ENCODE measurements at places on chromosomes 16 and 17.
A peak's percentile ranks its signal among the peaks of the same experiment; 100 is the strongest.

- DNase-seq = no peak
These were observed 336.2 kb downstream of the XYLT1 start for GRCh38 chr16:17134586-17134985.

DNA sequence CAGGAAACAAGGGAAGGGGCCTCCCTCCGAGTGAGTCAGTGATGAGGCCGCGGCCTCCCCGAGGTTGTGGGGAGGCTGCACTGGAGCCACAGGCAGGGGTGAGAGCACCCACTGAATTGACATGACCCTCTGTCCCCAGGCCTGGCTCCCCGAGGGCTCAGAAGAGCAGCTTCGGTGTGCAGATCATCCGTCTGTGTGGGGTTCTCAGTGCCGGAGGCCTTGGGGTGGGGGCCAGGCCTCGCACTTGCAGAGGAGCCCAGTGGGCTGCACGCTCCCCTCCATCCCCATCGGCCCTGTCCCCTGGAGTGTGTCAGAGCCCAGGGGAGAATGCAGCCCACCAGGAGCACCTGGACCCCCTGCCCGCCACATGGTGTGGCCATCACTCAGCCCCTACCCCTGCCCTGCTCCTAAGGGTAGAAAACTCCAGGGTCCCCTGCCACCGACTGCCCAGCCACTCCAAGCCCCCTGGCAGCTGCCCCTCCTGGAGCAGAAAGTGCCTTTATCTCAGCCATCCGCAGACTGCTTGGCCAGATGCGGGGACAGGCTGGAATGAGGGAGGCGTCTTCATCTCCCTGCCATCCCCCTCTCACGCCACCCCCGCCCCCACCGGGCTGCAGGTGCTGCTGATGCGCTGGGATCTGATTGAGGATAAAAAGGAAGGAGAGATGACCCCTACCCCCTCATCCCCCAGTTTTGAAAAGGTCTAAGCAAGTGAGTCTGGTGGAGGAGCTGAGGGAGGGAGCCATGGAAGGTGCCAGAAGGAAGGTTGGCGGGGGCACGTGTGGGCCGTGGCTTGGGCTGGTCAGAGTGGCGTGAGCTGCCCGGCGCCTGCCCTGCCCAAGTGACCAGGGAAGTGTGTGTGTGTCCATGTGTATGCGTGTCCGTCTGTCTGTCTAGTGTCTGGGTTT lies 358.3 kb downstream of the SEC14L1 start:
- no peak for DNase-seq

GRCh38 chr17:76873856-76874255 lies 5.7 kb downstream of the MGAT5B start:
- DNase-seq = no peak

DNA sequence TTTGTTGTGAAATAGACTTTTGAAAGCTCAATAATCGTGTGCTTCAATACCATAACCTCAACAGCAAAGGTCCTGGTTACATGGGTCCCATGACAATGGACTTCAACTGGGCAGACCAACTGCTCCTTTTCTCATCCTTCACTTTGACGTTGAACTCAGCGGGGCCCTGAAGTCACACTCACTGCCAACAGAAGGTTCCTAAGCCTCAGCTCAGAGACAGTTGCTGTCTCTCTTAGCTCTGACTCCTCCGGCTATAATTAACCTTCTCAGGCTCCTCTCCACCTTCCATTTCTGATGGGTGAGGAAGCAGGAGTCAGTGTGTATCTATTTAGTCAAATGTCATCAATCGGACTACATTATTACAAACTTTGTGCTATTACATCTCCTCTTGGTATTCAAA lies 23.8 kb downstream of the MPP3 start:
- no peak for DNase-seq

DNA sequence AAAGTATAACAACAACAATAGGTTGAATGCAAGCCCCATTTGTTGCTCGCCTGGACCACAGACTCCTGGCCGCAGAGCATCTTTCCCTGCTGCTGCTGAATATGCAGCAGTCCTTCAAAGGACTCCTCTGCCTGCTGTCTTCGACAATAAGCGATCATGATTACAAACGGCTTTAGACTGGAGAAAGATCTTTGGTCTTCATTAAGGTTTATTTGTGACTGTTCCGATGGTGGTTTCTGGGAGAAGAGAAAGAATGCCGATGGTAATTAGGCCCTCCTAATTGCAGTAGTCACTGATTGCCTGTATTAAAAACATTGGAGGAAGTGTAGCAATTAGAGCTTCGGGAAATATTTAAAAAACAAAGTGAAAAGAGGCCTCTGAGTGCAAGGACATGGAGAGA lies 138.2 kb downstream of the CACNG3 start:
- DNase-seq = no peak

GRCh38 chr17:56908001-56908542 lies 5.8 kb downstream of the TRIM25 start:
- peak; percentile 61 for DNase-seq

GRCh38 chr17:78062596-78062995 lies 66.0 kb downstream of the TMC6 start:
- no peak for DNase-seq

GRCh38 chr17:76414334-76415295 lies 30.2 kb downstream of the SPHK1 start:
- DNase-seq = no peak
